Amygdala (tissue), 56 donors: ENCODE measurements at places on chromosomes 5 and 9.

GRCh38 chr9:93114169-93114983, 18.4 kb downstream of the CARD19 start:
- no peak for DNase-seq

GRCh38 chr9:79034583-79034982, 537.2 kb upstream of the TLE4 start:
- no peak for DNase-seq

- no peak for DNase-seq
Observed at GRCh38 chr5:178430186-178431062, 159.8 kb downstream of the COL23A1 start.

- no peak for DNase-seq
Observed at GRCh38 chr9:93061791-93062763, 3.6 kb downstream of the SUSD3 start.

DNA sequence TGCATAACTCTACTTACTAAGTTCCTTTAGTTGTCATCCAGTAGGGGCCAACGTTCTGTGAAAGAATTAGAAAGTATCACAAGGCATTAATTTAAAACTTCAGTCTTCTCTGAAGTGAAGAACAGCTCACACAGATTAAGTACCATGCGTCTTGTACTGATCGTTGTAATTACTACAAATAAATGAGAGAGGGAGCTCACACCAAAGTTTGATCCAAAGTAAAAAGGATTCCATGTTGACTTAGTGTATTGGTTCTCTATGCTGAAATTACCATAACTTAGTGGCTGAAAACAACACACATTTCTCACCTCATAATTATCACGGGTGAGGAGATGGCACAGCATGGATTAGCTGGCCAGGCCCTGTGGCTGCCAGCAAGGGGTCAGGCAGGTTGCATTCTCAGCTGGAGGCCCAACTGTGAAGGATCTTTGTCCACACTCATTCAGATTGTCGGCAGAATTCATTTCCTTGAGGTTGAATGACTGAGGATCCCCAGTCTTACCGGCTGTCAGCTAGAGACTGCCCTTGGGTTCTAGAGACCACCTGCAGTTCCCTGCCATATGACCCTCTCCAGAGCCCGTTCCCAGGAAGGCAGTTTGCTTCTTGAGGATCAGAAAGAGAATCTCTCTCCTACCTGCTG, 169.1 kb downstream of the YTHDC2 start:
- DNase-seq: no peak

DNA sequence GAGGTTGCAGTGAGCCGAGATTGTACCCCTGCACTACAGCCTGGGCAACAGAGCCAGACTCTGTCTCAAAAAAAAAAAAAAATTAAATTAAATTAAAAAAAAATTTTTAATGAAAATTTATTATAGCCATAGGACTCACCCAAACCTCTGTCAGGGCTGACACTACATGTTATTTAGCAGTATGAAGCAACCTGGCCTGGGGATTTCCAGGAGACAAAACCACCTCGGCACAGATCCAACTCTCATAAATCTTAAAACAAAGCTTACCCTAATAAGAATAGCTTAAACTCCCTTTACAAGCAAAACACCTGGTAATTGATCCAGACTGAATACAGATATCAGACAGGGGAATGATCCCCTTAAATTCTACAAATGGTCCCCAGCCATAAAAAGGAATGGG, 38.4 kb downstream of the PPP1R2B start:
- DNase-seq: no peak

GRCh38 chr9:7859701-7860334, 60.2 kb upstream of the DMAC1 start:
- no peak for DNase-seq

DNA sequence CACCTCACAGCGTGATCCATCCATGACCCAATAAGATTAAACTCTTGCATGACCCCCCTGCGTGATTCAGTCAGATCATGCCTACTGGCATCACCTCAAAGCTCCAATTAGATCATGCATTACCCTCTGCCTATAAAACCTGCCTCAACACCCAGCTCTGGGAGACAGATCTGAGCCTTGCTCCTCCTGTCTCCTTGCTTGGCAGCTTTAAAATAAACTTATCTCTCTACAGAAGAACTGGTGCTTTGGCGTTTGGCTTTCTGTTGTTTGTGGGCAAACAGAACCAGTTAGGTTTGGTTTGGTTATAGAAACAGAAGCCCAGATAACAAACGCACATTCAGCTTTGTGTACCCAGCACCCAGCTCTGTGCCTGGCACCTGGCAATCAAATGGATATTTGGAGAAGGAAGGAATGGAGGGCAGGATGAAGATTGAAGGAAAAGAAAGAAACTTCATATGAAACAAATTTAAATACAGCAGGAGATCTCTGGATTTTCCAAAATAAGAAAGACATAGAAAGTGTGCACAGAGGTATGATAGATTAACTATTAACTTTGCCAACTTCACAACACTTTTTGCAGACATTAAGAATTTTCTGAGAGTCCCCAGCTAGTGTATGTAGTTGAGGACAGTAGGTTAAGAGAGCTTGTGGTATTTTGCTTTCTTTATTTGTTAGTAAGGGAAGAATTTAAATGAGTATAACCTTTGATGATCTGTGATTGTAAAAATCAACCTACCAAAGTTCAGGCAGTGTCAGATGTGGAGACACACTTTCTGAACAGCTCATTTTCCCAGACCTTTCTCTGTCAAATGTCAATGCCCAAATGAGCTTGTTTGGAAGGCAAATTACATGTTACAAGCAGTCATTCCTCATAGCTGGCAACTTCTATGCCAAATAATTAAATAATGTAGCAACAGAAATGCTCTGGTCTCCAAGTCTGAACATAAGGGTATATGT, 102.1 kb upstream of the ASTN2 start:
- DNase-seq: no peak

- DNase-seq: no peak
Observed at GRCh38 chr5:42654645-42655044, 102.0 kb upstream of the CCDC152 start.

DNA sequence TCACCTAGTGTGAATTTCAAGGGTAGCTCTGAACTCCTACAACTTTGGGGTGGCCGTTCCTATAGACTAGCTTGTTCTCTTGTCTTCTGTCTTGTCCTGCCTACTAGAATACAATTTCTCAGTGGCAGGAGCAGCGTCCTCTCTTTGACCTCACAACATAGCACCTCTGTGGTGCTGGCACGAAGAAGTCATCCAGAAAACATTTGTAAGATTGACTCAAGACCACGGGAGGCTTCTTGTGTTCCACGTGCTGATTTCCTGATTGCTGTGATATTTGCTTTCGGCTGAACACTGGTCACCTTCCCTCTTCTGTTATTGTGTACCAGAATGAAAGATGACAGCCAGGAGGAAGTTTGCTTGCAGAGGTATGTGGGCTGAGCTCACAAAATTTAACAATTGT, 27.0 kb downstream of the SLC1A1 start:
- no peak for DNase-seq

DNA sequence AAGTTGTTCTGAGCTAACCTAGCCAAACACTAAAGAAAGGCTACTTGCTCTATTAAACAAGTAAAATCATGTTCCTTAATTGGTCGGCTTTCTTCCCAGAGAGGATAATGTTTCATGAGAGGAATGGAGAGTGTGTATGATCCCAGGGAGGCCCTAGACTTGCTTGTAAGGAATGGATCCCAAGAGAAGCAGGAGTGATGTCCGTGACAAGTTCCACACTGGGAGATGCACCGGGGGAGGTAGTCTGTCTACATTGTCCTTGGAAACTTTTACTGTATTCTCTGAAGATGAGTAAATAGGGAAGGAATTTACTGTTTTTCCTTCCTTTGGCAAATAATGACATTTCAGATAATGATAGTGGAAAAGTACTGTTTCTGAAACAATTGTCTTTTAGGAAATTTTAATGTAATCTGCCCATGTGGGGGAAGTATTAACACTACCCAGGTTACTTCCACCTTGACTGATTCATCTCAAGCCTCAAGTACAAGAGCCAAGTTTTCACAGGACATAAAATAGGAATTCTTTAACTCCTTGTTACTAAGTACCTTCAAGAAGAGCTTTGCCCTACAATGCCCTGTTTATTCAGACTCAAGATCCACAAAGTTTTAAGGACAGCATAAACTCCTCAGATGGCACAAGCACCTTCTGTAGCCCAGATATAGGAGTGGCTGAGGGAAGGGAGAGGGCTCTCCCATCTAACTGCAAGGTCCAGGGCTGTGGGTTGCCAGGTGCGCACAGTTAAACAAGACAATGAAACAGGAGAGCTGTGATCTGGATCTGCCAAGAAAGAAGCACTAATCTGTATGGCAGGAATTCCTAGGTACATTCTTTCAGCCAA, 152.1 kb downstream of the GNA14 start:
- no peak for DNase-seq

DNA sequence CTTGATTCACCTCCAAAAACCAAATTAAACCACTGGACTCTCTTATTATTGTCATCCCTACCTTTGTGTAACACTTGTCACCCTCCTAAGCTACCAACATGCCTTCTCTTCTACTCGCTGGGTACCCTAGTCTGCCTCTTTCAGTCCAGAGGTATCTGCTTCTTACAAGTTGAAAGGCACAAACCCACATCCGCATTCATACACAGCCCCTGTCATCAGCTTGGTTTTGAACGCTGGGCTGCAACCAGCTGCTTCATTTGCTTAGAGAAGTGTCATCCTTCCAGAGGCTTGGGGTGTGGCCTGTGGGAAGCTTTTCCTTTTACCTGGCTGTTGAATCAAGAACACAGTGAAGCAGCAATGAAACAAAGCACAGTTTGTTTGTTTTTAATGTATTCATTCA, 138.8 kb upstream of the WWC1 start:
- DNase-seq: no peak

GRCh38 chr9:97863314-97863713, 10.3 kb downstream of the FOXE1 start:
- DNase-seq: no peak

GRCh38 chr5:168612996-168613395, 33.8 kb upstream of the PANK3 start:
- no peak for DNase-seq

GRCh38 chr5:59125011-59125961, 542.4 kb downstream of the RAB3C start:
- DNase-seq: no peak

- DNase-seq: no peak
Observed at GRCh38 chr9:108271646-108272348, 584.0 kb downstream of the ACTL7B start.

DNA sequence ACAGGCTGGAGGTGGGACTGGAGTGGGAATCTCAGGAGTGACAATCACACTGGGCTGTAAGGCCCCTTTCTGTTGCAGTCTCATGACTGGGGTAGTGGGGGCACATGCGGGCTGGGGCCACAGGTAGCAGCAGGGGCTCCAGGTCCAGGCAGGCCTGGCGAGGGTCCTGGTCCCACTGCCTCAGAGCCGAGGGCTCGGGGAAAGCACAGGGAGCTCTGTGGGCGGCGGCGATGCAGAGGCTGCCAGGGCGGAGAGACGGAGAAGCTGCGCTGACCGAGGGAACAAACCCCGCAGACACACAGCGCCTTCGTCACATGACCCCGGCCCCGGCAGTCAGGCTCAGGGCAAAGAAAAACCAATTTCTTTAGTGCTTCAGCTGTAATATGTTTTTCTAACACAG, 5.3 kb upstream of the LHX3 start:
- DNase-seq: no peak

DNA sequence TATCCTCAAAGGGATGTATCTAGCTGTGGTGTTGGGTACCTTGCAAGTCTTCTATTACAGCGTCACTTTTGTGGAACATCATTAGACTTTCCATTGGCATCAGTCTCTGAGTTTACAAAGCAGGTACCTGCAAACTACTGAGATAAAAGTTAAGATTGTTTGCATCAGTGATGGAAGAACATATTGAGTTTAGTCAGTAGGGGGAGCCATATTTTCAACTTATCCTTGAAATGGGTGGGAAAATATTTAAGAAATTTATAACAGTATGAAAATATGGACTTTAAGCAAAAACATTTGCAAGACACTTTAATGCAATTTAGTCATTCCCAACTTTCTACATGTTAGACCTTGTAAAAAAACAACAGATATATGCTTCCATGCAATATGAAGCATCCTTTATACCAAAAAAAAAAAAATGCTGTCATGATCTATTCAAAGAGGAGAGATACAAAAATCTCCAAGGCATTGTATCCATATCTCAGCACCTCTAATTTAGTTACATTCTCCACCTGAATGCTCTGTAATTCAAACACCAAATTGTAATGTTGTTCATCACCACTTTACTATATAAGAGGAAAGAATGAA, 98.6 kb upstream of the ADAMTS19 start:
- no peak for DNase-seq

DNA sequence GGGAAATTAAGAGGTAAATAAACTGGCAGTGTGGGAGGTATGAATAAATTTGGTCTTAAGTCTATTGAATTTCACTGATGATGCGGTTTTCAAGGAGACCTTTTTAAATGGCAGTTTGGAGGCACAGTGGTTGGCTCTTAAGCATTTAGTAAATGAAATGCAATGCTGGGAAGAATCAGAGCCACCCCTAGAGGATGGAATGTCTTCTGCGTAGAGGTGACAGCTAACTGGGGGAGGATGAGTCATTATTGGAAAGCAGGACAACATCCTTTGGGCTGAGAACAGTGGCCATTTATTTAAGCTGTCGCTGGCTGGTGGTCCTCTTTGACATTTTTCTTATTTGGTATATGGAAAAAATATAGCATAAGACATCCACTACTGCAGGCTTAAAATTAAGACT, 163.2 kb downstream of the SH3GL2 start:
- no peak for DNase-seq

GRCh38 chr9:36815566-36816348, 218.3 kb downstream of the PAX5 start:
- DNase-seq: no peak

GRCh38 chr9:75552941-75553340, 337.5 kb upstream of the PCSK5 start:
- no peak for DNase-seq

GRCh38 chr5:172235132-172235780, 41.3 kb downstream of the EFCAB9 start:
- no peak for DNase-seq

DNA sequence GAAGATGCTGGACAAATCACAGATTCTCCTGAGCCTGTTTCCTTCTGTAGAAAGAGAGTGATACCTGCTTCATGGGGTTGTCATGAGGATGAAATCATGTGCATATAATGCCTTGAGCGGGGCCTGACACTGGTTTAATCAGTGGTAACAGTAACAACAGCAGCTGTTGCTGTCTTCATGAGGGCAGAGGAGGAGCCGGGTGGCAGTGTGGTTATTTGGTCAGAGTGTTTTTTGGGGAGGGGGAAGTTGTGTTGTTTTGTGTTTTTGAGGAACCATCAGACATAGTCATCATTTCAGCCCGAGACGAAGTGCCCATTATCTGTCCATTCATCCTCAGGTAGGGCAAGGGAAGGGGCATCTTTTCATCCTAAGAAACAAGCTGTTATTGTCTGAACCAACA, 44.0 kb downstream of the NEURL1B start:
- no peak for DNase-seq

DNA sequence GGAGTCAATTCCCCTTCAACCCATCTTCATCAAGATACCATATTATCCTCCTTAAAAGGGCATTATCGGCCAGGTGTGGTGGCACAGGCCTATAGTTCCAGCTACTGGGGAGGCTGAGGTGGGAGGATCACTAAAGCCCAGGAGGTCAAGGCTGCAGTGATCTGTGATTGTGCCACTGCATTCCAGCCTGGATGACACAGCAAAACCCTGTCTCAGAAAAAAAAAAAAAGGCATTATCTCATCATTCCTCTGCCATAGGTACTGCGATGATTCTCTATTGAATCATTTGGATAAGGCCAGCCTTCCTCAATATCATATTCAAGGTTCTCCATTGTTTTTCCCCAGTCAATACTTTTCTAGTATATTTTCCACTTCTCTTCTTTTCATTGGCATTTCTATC, 39.2 kb upstream of the RAB3C start:
- DNase-seq: no peak

- DNase-seq: peak; percentile 54
Observed at GRCh38 chr9:121686930-121687541, 35.6 kb downstream of the DAB2IP start.
